Naive B cell (primary cell): ENCODE measurements at places on chromosomes 6 and 20.

GRCh38 chr20:49941456-49941855, 5.3 kb downstream of the RNF114 start:
- no peak for DNase-seq

DNA sequence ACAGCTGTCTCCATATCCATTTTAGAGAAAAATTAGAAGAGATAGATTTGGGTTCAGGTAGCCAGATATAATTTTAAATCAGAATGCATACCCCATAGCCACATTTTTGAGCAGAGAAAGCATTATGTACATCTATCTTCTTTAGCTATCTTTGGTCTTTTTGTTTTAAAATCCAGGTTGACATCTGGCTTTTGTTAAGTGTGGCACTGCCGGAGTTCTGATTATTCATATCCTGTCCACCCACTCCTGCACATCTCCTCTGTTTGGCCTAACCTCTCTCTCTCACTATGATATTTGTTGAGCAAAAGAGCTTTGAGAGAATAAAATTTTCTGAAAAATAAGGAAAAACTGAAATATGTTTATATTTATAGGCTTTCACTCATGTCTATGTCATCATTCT, 189.7 kb downstream of the PACRG start:
- DNase-seq: no peak

DNA sequence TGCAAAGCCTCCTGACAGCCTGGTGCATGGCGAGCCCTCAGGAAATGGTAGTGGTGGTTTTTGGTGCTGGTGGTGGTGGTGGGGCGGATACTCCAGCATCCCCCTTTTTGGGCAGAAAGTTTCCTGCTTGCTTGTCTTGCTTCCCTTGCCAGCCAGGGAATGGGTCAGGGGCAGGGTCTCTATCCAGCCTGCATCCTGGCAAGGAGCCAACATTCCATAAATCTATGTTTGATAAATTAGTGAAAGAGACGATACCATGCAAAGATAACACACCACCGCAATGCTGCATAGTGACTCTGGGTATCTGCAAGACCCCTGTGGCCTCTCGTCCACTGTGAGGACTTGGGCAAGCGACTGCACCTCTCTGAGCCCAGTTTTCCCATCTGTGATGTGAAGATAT, 246.2 kb downstream of the LRFN2 start:
- DNase-seq: no peak

DNA sequence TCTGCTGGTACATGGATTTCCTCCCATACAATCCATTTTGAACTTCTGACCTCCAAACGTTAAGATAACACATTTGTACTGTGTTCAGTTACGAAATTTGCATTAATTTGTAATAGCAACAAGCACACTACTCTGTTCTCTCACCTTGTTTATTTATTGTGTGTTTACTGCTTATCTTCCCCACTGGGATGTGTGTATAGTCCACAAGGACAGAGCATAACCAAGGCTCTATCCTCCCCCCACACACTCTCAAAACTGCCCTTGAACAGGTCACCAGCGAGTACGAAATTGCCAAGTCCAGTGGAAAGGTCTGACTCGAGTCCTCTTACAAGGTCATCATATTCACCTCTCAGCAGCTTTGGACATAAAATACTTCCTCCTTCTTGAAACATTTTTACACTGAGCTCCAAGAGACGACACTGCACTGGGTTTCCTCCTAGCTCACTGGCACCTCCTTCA, 18.6 kb downstream of the ADTRP start:
- DNase-seq: no peak

DNA sequence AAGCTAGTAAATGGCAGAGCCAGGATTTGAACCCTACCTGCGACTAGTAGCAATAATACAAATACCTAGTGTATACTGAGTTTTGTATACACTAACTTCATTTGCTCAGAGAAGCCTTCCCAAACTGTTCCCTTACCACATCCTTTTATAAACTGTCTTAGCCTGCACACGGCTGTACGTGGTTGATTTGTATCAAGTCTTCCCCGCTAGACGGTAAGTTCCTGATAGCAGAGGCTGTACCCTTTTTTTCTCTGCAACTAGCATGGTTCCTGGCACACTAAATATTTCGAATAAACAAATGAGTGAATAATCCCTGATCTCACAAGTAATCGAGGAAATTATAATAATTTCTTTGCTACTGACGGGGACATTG, 636 bp downstream of the RTF2 start:
- DNase-seq: no peak

GRCh38 chr6:158303210-158303731, 9.0 kb upstream of the TULP4 start:
- DNase-seq: no peak

DNA sequence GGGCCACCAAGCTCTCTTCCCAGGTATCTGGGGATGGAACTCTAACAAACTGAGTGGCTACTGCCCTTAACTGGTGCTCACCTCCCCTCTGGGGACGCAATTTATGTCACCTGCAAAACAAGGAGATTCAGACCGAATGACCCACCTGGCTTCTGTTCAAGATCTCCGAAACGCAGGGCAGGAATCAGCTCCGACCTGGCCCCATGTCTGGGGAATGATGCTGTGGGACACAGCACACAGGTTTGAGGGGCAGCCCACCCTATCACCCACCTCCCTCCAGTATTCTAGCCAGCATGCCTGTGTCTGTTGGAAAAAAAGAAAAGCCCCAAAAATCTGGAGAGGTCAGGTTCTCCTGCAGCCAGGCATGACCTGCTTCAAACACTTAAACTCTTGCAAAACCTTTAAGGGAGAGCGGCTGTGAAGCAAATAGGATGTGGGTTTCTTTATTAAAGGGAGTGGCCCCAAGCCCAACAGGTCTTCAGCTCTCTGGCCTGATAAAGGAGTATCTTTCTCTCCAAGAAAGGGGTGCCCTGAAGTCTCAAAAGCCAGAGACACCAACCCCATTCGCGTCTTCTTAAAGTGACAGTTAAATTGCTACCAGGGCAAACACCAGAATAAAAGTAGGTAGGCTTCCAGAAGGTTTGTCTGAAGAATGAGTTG, 6.4 kb downstream of the PREX1 start:
- no peak for DNase-seq

DNA sequence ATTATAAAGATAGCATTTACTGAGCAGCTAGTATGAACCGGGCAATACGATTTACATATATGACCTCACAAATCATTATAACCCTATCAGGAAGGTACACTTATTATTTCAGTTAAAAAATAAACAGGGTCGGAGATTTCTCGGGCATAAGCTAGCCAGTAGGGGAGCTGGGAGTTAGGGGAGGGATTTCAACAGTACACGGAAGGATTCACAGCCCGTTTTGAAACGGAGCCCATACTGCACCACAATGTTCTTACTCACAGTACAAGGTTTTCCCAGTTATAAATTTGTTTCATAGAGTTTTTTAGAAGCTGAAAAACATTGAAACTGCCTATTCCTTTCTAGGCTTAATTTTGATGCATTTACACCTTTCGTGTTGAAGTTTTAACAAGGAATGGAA, 607.1 kb downstream of the HDGFL1 start:
- no peak for DNase-seq
